ENCODE measurements at places on chromosomes 1 and 21.

- peak; percentile 71 for DNase-seq
Observed at GRCh38 chr21:35611708-35612132, 448.6 kb downstream of the SETD4 start.

DNA sequence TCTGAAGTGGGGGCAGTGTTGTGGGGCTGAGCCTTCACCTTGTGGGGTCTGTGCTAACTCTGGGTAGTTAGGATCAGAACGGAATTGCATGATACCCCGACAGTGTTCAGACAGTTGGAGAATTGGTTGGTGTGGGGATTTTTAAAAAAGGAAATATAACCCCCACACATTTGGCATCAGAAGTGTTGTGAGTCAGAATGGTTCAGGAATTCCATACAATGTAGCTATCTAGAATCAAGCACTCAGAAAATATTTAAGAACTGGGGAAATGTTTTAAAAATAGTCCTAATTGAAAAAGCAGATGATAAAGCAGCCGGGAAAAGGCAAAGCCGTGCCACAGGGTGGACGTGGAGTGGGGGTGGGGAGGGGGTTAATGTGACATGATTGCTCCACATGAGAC lies 6.5 kb upstream of the S100A7 start:
- peak; percentile 39 for DNase-seq

DNA sequence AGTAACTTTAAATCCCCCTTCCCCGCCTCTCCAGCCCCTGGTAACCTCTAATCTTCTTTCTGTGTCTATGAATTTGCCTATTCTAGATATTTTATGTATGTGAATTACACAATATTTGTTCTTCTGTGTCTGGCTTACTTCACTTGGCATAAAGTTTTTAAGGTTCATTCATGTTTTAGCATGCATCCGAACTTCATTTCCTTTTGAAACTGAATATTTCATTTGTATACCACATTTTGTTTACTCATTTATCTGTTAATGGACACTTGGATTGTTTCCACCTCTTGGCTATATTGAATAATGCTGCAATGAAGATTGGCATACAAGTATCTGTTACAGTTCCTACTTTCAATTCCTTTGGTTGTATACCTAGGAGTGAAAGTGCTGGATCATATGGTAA lies 205.3 kb downstream of the TM2D1 start:
- DNase-seq = no peak

GRCh38 chr1:24899581-24900485 lies 30.2 kb downstream of the RUNX3 start:
- no peak for DNase-seq

- DNase-seq = peak; percentile 19
Observed at GRCh38 chr1:3352952-3353331, 101.5 kb upstream of the ARHGEF16 start.

GRCh38 chr1:236795757-236796667 lies 920 bp downstream of the MTR start:
- peak; percentile 44 for DNase-seq

DNA sequence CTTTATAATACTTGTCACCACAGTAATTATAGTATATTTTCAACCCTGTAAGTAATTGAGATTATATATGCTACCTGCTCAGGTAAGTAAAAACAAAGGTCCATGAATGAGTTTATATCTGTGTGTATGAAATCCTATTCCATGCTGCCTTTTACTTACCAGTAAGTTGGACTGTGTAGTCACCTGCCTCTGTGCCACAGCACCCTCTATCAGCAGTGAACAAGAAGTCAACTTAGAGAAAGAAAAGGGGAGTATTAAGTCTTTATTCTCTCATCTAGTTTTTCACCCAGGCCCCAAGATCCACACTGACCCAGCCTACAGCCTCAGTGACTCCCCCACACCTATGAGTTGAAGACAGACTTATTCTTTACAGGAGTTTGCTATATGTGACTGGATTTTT lies 36.9 kb upstream of the IFI16 start:
- no peak for DNase-seq

DNA sequence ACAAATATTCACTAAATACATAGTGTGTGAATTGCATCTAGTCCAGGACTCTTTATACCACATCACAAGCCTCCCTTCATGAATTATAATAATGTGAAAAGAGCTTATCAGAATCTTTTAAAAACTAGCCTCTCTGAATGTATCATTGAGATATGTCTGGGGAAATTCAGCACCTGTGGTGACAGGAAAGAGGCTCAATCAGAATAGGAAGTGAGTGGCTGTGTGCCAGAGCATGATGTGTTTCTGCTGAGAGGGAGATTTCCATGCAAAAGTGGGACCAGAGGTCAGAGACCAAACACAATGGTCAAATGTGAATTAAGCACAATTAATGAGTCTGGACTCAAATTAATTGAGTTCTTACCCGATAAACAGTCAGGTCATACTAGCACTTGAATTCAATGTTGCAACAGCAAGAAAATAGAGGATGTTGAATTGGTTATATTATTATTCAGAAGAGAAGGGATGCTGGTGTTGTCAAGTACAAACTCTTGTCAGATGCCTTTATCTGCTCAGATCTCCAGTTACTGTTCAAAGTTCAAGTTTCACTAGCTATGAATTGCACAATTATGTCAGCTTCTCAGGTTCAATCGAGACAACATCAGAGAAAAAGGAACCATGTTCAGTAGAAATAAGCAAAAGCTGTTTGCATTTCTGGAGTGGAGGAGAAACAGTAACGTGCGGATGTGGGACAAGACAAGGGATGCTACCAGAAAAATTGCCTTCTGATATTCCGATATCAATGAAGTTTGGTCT lies 226.2 kb downstream of the ZNF326 start:
- DNase-seq = no peak

DNA sequence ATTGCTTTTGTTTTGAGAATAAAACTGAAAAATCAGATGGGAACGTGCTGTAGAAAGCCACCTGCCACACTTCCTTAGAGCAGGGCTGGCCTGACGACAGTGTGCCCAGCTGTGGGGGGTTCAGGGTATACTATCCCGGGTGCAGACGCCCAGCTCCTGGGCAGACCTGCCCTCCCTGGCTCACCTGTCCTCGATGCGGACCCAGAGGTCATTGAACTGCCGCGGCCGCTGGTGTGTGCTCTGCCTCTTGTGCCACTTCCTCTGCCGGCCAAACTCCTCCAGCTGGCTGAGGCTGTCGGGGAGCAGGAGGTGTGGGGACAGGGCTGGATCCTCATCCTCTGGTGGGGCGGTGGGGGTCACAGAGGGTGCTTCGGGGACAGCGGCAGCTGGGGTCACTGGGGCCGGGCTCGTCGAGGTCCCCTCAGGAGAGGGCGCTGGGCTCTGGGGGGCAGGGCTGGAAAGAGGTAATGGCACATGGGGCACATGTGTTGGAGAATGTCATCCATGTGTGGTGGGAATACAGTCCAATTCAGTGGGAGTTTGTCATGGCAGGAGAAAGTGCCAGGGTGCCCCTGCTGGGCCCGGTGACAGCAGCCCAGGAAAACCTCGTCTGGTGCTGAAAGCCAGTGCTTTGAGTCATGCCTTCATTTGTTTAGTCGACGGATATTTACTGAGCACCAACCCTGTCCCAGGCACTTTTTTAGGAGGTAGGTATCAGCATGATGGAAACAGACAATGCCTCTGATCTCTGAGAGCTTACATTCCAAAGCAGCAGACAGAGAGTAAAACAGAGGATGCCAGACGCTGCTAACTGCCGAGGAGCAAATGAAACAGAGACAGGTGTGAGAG lies 222.0 kb downstream of the TRABD2B start:
- DNase-seq = no peak

DNA sequence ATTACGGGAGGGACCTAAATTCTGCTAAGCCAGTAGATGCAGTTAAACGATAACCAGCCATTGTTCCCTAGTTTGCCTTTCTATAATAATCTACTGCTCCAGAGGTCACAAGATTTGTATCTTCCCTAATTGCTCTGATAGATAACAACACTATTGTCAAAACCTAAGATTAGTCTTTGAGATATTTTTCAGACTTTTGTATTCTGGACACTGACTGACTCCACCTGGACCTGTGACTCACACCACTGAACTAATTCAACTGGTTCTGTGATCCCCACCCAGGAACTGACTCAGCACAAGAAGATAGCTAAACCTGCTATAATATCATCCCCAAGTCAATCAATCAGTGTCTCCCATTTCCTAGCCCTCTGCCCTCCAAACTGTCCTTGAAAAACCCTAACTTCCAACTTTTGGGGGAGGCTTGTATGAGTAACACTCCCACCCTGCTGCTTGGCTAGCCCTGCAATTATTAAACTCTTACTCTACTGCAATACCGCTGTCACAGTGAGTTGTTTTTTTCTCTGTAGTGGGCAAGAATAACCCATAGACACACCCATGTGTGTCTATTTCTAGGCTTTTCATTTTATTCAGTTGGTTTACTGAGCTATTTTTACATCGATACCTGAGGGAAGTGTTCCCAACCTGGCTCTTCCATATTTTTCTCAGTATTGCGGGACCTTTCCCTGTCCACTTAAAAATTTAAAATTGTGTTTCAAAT lies 11.2 kb downstream of the KIFAP3 start:
- no peak for DNase-seq

- peak; percentile 52 for DNase-seq
Observed at GRCh38 chr1:113783254-113784103, 24.2 kb upstream of the PHTF1 start.

GRCh38 chr1:107787299-107787698 lies 177.7 kb downstream of the VAV3 start:
- DNase-seq = no peak

DNA sequence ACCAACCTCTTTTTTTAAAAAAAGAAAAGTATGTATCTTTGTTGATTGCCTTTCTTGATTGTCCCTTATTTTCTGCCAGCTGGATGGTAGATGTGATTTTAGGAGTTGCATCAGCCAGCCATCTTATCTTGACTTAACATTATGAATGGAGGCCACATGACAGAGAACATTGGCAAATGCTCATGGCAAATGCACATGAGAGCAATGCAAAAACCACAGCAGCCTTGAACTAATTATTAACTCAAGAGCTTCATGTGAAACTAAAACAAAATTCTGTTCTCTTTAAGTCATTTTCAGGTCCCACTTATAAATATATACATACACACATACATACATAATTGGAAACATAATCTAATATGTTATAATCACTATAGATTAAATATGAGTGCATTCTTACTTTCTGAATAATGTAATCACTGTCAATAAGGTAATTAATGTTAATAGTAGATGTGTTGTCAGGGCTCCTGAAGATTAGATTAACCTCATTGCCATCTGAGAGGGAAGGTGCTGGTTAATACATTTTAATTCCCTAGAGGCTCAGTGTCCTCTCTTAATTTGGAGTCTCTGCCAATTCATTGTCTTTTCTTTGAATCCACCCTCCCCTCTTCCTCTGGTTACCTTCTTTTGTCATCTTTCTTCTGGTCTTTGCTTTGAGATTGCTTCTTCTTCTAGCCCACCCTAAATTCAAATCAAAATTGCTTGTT lies 962.2 kb downstream of the ADGRL2 start:
- DNase-seq = no peak

GRCh38 chr1:40303051-40303771 lies 13.9 kb downstream of the COL9A2 start:
- no peak for DNase-seq

- peak; percentile 74 for DNase-seq
Observed at GRCh38 chr1:39086386-39086785, 60.2 kb downstream of the NDUFS5 start.

GRCh38 chr21:38993561-38993960 lies 187.8 kb downstream of the ETS2 start:
- peak; percentile 94 for DNase-seq

- DNase-seq = peak; percentile 89
Observed at GRCh38 chr1:192439373-192440025, 122.7 kb downstream of the RGS21 start.

GRCh38 chr1:11364170-11364569 lies 91.2 kb downstream of the UBIAD1 start:
- DNase-seq = no peak

- DNase-seq = no peak
Observed at GRCh38 chr21:43211072-43211759, 42.4 kb downstream of the CRYAA start.

DNA sequence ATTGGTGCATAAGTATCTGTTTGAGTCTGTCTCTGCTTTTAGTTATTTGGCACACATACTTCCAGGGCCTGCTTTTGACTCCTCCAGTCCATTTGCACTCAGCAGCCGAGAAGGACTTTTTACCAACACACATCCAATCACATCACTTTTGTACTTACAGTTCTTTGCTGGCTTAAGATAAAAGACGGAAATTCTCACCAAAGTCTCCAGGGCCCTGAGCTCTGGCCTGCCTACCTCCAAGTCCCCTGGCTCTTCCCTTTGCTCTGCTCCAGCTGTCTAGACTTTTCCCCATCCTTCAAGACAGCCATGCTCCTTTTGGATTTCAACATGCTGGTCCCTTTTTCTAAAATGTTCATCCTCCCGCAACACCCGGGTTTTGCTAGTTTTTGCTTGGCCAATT lies 2.2 kb upstream of the EVA1C start:
- no peak for DNase-seq

All from fibroblast of skin of right quadriceps (primary cell).